ENCODE measurements at places on chromosomes 4 and X.
A peak's percentile ranks its signal among the peaks of the same experiment; 100 is the strongest.

DNA sequence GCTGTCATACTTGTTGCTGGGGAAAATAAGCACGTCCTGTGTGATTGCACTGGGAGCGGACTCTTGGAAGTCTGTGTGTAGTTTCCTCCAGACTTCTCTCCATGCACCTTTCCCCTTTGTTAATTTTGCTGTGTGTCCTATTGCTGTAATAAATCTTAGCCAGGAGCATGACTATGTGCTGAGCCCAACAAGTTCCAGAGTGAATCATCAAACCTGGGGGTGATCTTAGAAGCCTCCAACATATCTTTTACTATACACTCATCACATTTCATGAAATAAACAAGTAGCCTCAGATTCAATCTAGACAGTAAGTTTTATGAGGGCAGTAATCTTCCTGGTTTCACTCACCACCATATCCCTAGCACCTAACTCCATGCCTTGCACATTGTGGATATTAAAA, 43.3 kb upstream of the FGF13 start:
- no peak for ATAC-seq

DNA sequence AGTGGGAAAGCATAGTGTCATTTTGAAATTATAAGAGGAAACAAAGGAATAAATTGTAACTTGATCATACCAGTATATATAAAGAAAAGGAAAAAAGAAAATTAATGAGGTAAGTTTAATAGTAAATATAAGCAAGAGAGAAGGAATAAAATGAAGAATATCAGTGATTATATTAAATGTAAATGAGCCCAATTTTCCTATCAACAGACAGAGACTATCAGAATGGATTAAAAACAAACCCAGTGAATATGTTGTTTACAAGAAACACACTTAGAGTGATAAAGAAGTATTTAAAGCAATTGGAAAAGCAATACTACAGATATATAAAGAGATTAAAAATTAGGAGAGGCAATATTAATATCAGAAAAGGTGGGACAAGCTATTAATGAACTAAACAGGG, 28.8 kb upstream of the RHOH start:
- no peak for ATAC-seq

DNA sequence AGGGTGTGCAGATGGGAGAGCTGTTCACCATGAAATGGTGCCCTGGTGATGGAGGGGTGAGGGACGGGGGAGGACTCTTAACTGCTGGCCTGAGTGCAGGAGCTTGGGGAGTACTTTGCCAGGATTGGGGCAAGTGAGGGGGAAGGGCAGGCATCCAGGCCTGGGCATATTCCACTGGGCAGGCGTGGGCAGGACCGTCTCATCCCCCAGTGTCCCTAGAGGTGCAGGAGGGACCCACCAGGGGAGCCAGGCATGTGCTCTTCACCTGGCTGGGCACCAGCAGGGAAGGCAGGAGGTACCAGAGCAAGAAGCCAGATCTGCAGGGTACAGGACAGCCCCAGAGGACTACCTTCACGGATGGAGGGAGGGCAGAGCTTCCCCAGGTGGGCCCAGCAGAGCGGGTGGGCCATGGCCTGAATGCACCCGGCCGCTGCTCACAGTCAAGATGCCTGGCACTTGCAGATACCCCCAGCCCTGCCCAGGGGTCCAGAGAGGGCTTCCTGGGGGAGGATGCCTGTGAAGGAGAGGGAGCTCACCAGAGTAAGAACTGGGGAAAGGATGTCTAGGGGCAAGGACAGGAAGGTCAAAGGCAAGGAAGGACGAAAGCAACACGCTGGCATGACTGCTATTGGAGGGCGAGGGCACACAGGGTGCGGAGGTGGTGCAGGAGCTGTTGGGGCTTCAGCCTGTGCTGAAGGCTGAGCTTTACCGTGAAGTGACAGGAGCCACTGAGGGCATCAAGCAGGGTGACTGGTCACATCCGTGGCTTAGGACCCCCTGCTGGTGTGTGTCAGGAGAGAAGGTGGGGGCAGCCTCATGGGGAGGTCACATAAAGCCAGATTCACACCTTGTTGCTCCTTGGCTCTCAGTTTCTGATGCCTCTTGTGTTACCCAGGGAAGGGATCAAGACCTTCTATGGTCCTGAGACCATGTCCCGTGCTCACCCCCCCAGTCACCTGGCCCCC, 68.2 kb upstream of the NKX1-1 start:
- ATAC-seq = no peak

DNA sequence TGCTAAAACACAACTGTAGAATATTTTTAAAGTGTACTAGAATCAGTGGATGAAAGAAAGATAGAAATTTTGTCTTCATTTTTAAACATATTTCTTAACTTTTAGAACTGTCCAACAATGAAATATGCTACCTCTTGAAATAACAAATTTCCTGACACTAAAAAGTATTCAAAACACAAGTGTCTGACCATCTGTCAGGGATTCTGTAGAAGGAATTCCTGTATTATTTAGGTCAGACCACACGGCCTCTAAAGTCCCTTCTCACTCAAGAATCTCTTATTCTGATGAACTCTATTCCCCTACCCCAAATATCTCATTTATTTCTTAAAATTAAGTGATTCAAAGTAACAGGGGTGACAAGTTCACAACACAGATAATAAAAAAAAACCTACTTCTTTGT, 99.1 kb downstream of the MAML3 start:
- no peak for ATAC-seq

DNA sequence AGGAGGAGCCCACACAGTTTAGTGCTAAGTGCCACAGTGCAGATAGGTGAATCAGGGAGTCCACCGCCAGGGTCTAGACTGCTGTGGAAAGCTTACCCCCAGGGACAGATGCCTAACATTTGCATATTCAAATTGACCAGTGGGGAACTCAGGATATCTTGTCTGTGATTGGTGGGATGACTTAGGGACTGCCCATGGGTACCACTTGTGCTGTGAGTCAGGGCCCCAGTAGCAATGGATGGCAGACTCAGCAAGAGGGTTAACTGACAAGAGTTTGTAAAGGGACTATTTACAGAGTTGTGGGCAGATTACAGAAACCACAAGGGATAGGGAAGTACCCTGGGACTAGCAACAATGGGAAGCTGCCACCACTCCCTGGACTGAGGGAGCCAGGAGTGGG, 282.1 kb downstream of the BCOR start:
- peak; percentile 88 for ATAC-seq

- no peak for ATAC-seq
Observed at GRCh38 chr4:185640811-185641675, 105.7 kb upstream of the PDLIM3 start.

GRCh38 chr4:55637272-55637820, 1.2 kb upstream of the NMU start:
- ATAC-seq = no peak

- ATAC-seq = no peak
Observed at GRCh38 chrX:133380711-133381619, 34.3 kb downstream of the GPC4 start.

- ATAC-seq = no peak
Observed at GRCh38 chr4:76736414-76736813, 161.5 kb downstream of the SOWAHB start.

DNA sequence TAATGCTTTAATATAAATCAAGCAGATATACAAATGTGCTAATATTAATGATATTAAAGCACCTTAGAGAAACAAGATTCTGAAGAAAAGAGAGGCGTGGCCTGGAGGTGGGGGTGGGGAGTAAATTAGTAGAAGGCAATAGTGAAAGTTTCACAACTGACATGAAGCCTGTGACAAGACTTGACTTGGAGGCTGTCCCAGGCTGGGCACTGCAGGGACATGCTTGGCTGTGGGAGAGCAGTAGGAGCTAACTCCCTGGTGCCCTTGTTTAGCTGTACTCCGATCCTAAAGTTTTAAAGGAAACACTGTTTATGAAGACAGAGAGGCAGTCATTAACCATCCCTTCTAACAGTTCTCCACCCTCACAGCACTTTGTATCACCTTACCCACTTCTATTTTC, 239.0 kb upstream of the MAB21L2 start:
- ATAC-seq = no peak

DNA sequence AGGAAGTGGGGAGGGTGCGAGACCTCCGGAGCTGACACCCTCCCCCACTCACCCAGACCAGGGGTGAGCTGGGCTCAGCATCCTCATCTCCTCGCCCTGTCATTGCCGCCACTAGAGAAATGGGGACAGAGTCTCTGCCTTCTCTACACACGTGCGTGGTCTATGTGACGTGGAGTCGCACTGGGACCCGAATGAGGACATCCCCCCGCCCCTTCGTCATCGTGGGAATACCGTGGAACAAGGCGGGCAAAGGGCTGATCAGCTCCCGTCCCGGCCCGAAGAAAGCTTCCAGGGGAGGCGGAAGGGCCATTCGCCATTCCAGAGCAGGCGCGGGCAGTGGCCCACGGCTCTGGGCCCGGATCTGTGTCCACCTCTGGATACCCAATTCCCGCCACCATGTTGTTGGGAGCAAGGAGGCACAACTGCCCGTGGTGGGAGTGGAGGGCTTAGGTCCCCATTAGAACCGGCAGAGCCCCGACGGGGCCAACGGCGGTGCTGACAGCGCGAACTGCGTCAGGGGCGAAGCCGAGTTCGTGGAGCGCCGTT, 12.0 kb downstream of the HMX1 start:
- ATAC-seq = no peak

- ATAC-seq = peak; percentile 9
Observed at GRCh38 chrX:39946822-39947221, 150.9 kb downstream of the BCOR start.

- peak; percentile 10 for ATAC-seq
Observed at GRCh38 chr4:163495900-163496299, 1.4 kb downstream of the TMA16 start.

- no peak for ATAC-seq
Observed at GRCh38 chrX:133594156-133594555, 178.9 kb upstream of the GPC4 start.

GRCh38 chr4:38547052-38547451, 116.9 kb upstream of the KLF3 start:
- no peak for ATAC-seq

GRCh38 chr4:118742050-118742449, 56.9 kb downstream of the METTL14 start:
- ATAC-seq = no peak

GRCh38 chr4:3607690-3608552, 75.7 kb upstream of the LRPAP1 start:
- ATAC-seq = no peak

DNA sequence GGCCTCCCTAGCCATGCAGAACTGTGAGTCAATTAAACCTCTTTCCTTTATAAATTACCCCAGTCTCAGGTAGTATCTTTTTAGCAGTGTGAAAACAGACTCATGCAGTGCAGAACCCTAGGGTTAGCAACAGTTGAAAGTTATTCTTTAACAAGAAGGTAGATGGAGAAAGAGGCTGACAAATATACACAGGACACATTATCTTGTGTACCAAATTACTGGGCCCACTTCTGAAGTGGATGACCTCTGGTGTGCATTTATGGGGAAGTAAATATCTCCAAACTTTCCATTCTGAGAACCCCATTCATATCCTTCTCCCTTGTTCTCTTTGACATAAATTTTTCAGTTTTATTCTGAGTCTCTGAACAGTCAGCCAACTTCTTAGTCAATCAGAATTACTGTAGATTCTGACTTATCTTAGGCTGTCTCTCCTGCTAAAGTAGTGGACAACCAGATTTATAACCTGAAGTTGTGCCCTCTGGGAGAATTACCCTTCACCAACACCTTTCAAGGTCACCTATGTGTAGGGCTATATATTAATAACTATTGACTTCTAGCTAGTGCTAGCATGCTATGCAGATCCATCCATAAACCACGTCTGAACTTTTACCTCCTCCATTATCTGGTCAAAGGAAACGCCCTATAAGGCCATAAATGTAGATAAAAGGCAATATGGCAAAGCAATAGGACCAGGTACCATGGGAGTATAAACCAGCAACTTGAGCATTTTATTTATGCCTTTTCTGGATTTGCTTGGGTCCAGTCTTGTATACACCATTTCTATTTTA, 72.5 kb upstream of the TAB3 start:
- ATAC-seq = no peak

- no peak for ATAC-seq
Observed at GRCh38 chr4:114250439-114250891, 271.0 kb upstream of the ARSJ start.

GRCh38 chr4:32574803-32575202, 1854.6 kb downstream of the PCDH7 start:
- no peak for ATAC-seq

- ATAC-seq = no peak
Observed at GRCh38 chr4:41000356-41000755, 214.0 kb downstream of the APBB2 start.

DNA sequence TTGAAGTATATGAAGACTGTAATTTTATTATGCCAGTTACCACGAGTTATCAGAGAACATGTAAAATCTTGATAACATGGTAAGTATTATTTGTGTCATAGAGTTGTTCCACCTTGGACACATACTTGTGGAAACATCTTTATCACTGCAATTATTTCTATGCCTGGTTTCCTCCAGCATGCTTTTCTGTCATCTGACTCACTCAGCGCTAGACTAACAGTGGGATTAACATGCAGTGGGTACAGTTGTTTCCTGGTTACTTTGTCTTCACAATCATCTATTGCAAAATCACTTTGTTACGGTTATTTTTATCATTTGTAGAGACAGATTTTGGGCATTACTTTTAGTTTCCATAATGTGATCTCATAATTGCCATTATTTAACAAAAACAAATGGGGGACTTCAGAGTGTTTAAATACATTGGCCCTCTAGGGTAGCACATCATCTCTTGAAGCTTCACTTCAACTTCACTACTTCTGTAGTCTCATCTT, at the start of gene STATH:
STATH (plus strand) TSS at position 441 of the 491 bp plus-strand sequence. CDS start 2,472 bp downstream, outside the sequence.
- no peak for ATAC-seq

GRCh38 chr4:162475246-162475645, 311.4 kb upstream of the FSTL5 start:
- ATAC-seq = no peak

GRCh38 chrX:25015486-25016360, at the start of gene ARX:
Gene ARX (minus strand): TSS chrX:25015965. CDS start chrX:25015737, 228 bp downstream.
- peak; percentile 35 for ATAC-seq

GRCh38 chr4:38371391-38371851, 292.6 kb upstream of the KLF3 start:
- peak; percentile 26 for ATAC-seq

DNA sequence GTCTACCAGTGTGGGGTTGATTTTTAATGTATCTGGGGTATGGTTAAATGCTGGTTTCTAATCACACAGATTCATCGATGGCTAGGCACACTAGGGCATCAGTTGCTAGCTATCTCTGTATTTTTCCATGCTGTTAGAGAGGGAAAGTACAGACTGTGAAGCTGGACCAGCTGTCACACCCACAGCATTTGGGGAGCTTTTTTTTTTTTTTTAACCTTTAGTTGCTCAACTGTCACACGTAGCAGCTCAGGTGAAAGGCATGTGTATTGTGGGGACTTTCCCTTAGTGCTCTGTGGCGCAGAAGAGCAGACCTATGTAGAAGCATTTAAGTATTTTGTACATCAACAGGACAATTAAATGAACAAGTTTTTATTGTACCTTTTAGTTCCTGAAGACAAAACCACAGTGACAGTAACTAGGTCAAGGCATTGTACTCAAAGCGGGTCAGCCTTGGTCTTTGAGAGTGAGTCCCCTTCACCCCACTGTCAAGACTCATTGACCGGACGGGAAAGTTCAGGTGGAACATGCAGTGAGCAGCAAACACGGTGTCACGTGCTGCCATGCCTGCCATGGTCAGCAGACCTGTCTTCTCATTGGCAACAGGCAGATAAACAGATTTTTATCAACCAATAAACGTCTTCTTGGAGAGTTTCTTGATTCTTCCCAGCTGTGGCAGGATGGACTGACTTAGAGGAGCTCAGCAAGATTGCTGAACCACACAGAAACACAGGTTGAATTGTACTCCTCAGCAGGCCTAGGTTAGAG, 65.3 kb downstream of the CASP3 start:
- ATAC-seq = peak; percentile 83

Measured in activated T-helper 17 cell treated with anti-CD3 and anti-CD28 coated beads, Interleukin-2, amount 50 U/mL, for 72 hours (primary cell).